Osteoblast (primary cell): ENCODE measurements at places on chromosomes 2 and 18. TPM values are rescaled to one million over a fixed set of nuclear protein-coding genes. Genes with fewer than 3 reads are reported as not detected.

The PCBP1 gene
- 55.7 and 70.7 TPM in 2 replicates for total RNA-seq

The PTH2R gene
- total RNA-seq: under 0.01 TPM in 2 replicates

The NEURL3 gene
- total RNA-seq: 0.29 TPM in 1 of 2 replicates, not detected in the other

The FZD7 gene
- 64.8 and 73.8 TPM in 2 replicates for total RNA-seq

The CRYGC gene
- not detected in 2 replicates for total RNA-seq

The ANKRD62 gene
- total RNA-seq: not detected in 2 replicates
